ENCODE measurements at places on chromosomes 16 and 17. TPM values are rescaled to one million over a fixed set of nuclear protein-coding genes. Genes with fewer than 3 reads are reported as not detected.

Gene KRTAP9-2
- total RNA-seq, result not detected

Gene ATXN7L3
- 34.5 TPM for total RNA-seq

Gene ANKS4B
- not detected for total RNA-seq

Gene HSD17B1
- 1.1 TPM for total RNA-seq

Gene SLC6A4
- 0.36 TPM for total RNA-seq

Gene AIPL1
- not detected for total RNA-seq

Gene GAST
- not detected for total RNA-seq

Gene GPR139
- total RNA-seq, result not detected

Gene GRB2
- 69.0 TPM for total RNA-seq

Gene ACBD4
- 4.7 TPM for total RNA-seq

Gene ALOX12B
- total RNA-seq, result not detected

Gene ZFP3
- 3.5 TPM for total RNA-seq

Gene SCRN2
- 41.0 TPM for total RNA-seq

Gene FOXJ1
- not detected for total RNA-seq

Gene KRTAP2-2
- total RNA-seq, result not detected

Gene SLC38A8
- not detected for total RNA-seq

Gene BIRC5
- total RNA-seq, result 11.5 TPM

Gene SLC25A10
- 8.3 TPM for total RNA-seq

Gene TBC1D3I
- total RNA-seq, result 0.36 TPM

Gene PIK3R5
- 0.36 TPM for total RNA-seq

Gene MYH1
- not detected for total RNA-seq

Gene CD300LF
- total RNA-seq, result not detected

Gene CCL8
- total RNA-seq, result 0.36 TPM

Gene HOXB2
- 3.3 TPM for total RNA-seq

Gene RAB26
- 0.59 TPM for total RNA-seq

Gene NAGPA
- total RNA-seq, result 29.8 TPM

Gene TPSG1
- total RNA-seq, result not detected

Gene CACNG3
- total RNA-seq, result not detected

Gene CD300LB
- not detected for total RNA-seq

Gene SEPTIN12
- total RNA-seq, result not detected

Gene CEP95
- 48.9 TPM for total RNA-seq

Gene ABCA8
- 36.2 TPM for total RNA-seq

Gene IL34
- 5.6 TPM for total RNA-seq

Gene CRHR1
- total RNA-seq, result not detected

Gene CMC2
- total RNA-seq, result 13.6 TPM

Gene IKZF3
- not detected for total RNA-seq

Gene CA7
- not detected for total RNA-seq

Gene ACSM3
- total RNA-seq, result 1.1 TPM

Gene SLC6A2
- not detected for total RNA-seq

Gene PRAC2
- not detected for total RNA-seq

Gene SLC16A11
- total RNA-seq, result 0.29 TPM

Gene CLEC3A
- not detected for total RNA-seq

Gene TLCD1
- 4.0 TPM for total RNA-seq

Gene ARHGDIG
- total RNA-seq, result not detected

Gene DCUN1D3
- total RNA-seq, result 33.7 TPM

Gene MT3
- not detected for total RNA-seq

Gene SLFN5
- total RNA-seq, result 211 TPM

Gene NLRC5
- total RNA-seq, result 52.1 TPM

Gene BRICD5
- 1.5 TPM for total RNA-seq

Gene FBXO39
- 0.59 TPM for total RNA-seq

Gene RUNDC3A
- not detected for total RNA-seq

Gene EFCAB13
- 6.9 TPM for total RNA-seq

Gene ACSM5
- total RNA-seq, result 11.9 TPM

Gene KCNJ18
- not detected for total RNA-seq

Gene KCNH6
- not detected for total RNA-seq
